ENCODE measurements at places on chromosomes 4 and X.

GRCh38 chr4:28482580-28483270, 1622.1 kb downstream of the STIM2 start:
- DNase-seq = no peak

DNA sequence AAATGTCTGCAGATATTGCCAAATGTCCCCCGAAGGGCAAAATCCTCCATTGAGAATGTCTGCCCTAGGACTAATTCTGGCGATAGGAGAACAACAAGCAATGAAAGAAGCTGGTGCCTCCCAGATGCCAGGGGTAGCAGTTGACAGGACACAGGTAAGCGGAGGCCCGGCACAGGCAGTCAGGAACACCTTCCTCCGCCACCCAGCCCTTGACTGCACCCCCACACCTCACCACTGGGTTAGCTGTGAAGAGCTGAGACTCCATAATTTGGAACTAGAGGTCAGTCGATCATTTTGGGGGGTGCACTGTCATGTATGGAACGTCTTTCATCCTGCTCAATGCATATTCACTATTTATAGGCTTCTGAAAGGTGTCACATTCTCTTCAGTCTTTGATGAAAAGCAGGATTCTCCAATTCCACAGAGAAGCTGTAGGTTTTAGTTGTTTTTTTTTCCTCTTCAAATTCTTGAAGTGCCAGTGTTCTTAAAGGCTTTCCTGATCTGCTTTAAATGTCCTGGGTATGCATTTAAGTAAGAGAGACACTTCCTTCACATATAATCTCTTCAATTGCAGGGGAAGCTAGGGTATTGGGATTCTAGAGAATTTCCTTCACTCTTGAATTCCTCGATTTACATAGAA, 111.6 kb upstream of the ZFP42 start:
- no peak for DNase-seq

GRCh38 chr4:87919941-87920340, 55.6 kb upstream of the SPP1 start:
- no peak for DNase-seq

DNA sequence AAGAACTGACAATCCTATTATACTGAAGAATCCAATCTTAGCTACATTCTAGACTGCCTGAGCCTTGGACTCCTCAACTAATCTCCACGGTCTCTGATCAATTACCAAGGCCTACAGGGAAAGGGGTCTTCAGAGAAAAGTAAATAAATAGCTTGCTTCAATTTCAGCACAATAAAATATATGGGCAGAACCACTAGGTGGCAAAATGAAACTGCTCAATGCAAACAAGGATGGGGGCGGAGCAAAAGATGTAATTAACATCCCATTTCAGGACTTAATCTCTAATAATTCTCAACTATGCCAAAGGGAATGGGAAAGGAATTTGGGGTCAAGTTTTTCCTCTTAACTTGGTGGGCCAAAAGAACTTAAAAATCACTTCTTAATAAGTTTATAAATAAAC, 78.4 kb upstream of the MAP3K15 start:
- no peak for DNase-seq

DNA sequence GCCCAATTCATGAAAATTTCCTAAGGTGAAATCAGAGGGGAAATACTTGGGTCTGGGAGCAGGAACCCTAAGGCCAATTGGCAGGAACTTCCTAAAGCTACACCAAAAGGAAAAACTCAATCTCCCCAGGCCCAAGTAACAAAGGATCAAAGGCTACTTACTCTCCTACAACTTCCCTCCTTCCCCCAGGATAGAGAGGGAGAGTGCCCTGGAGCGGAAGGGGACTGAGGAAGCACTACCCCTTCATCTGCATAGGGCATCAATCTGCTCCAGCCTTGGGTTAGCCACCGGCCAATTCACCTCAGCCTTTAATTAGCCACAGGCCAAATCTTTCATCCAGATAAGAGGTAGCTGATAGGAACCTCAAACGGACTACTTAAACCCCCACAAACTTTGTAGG, 55.0 kb downstream of the SLC34A2 start:
- no peak for DNase-seq

DNA sequence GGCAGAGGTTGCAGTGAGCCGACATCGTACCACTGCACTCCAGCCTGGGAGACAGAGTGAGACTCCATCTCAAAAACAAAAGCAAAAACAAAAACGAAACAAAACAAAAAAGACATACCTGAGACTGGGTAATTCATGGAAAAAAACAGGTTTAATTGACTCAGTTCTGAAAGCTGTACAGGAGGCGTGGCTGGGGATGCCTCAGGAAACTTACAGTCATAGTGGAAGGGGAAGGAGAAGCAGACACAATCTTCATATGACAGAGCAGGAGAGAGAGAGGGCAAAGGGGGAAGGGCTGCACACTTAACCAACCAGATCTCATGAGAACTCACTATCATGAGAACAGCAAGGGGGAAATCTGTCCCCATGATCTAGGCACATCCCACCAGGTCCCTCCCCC, 229.5 kb downstream of the STK32B start:
- DNase-seq = no peak
